ENCODE measurements at places on chromosomes 3 and 15. TPM values are rescaled to one million over a fixed set of nuclear protein-coding genes. Genes with fewer than 3 reads are reported as not detected.
A peak's percentile ranks its signal among the peaks of the same experiment; 100 is the strongest.

Gene SSUH2
- 5.3 TPM for total RNA-seq

DNA sequence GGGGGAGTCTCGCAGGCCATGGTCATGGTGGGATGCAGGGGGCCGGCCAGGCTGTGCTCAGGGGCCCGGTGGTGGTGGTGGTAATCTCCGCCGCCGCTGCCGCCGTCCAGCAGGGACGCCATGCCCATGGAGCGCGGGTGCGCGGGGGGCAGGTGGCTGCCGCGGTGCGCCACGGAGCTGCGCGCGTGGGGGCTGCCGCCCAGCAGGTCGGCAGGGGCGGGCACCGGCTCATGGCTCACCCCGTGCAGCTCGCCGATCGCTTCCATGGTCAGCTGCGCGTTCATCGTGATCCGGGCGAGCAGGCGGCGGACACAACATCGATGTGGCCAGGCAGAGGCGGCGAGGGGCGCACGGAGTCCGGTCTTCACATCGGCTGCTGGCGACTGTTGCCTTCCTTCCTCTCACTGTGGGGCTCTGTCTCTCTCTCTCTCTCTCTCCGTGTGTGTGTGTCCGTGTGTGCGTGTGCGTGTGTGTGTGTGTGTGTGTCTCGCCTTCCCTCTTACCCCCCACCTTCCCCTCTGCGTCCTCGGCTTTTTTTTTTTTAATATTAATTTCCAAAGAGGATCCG is 451 bp downstream of the ONECUT1 start:
- H3K4me1 ChIP-seq: peaks cover 28% of the 10 kb centered on the region
- peak; percentile 73 for DNase-seq
- no peak overlapping the region for H3K27ac ChIP-seq
- H3K4me3 ChIP-seq: peak overlapping the region; percentile 76

- H3K27ac ChIP-seq: no peak overlapping the region
- no peaks in the 10 kb centered on the region for H3K36me3 ChIP-seq
- H3K4me3 ChIP-seq: no peak overlapping the region
- no peaks in the 10 kb centered on the region for H3K27me3 ChIP-seq
- no peak for DNase-seq
- H3K4me1 ChIP-seq: no peaks in the 10 kb centered on the region
These were observed 627.7 kb upstream of the AGTR1 start for GRCh38 chr3:148070041-148070440.

Gene SLC35G2
- 0.77 TPM for total RNA-seq

GRCh38 chr3:129701161-129701560 is 94.7 kb upstream of the PLXND1 start:
- H3K27me3 ChIP-seq: no peaks in the 10 kb centered on the region
- H3K36me3 ChIP-seq: peaks cover 17% of the 10 kb centered on the region
- no peak for DNase-seq
- no peak overlapping the region for H3K27ac ChIP-seq
- H3K4me3 ChIP-seq: no peak overlapping the region

DNA sequence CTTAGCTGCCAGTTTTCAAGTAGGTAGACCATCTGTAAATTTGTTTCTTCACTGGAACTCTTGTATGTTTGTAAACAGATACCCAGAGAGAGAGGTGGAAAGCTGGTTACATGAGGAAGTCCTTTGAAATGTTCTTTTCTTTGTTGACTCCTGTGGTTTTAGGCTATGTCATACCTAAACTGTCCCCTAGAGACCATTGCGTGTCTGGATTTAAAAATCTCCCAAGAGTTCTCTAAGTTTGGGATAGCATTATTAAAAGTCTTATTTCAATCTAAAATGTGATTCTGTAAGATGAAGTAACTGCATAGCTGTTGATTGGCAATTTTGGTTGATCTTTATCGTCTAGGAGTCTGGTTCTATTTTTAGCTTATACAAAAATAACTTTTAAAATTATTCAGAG is 127.2 kb downstream of the GHSR start:
- no peaks in the 10 kb centered on the region for H3K27me3 ChIP-seq
- H3K36me3 ChIP-seq: peaks cover 84% of the 10 kb centered on the region
- no peak for DNase-seq
- H3K27ac ChIP-seq: no peak overlapping the region
- H3K4me3 ChIP-seq: no peak overlapping the region

DNA sequence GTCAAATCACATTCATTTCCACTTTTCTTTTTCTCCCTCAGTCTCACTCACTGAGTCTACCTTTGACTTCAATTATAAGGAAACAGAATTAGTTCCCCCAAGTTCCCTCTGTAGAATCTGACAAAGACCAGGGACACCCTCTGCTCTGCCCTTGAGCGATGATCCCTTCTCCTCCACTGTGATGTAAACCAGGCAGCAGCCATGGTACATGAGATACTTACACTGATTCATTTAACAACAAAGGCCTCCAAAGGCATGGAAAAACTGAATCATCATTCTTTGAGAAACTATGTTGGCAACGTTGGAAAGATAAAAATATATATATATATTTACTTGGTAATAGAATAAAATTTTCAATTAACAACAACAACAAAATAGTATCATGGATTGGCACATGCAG is 84.1 kb downstream of the P3H2 start:
- no peak for DNase-seq
- H3K4me1 ChIP-seq: peaks cover 14% of the 10 kb centered on the region
- H3K27me3 ChIP-seq: no peaks in the 10 kb centered on the region
- no peak overlapping the region for H3K27ac ChIP-seq
- H3K36me3 ChIP-seq: peaks cover 43% of the 10 kb centered on the region

Gene C3orf49
- not detected for total RNA-seq

Gene PARL
- total RNA-seq: 96.0 TPM

DNA sequence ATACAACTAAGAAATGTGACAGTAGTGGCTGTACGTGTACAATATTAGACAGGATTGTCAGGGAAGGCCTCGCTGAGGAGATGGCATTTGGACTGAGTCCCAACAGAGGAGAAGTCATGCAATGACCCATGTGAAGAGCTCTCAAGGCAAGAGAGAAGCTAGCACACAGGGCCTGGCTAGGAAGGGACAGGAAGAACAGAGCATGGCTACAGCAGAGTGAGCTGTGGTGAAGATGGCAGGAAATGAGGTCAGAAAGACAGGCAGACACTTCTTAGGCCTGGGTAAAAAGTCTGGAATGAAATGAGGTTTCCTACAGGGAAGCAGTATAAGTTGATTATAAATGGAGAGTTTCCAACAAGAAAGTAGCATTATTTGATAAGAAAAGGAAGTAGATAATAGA is 33.2 kb upstream of the LEKR1 start:
- H3K4me3 ChIP-seq: no peak overlapping the region
- no peaks in the 10 kb centered on the region for H3K27me3 ChIP-seq
- peaks cover 10% of the 10 kb centered on the region for H3K4me1 ChIP-seq
- no peak overlapping the region for H3K27ac ChIP-seq
- no peak for DNase-seq

DNA sequence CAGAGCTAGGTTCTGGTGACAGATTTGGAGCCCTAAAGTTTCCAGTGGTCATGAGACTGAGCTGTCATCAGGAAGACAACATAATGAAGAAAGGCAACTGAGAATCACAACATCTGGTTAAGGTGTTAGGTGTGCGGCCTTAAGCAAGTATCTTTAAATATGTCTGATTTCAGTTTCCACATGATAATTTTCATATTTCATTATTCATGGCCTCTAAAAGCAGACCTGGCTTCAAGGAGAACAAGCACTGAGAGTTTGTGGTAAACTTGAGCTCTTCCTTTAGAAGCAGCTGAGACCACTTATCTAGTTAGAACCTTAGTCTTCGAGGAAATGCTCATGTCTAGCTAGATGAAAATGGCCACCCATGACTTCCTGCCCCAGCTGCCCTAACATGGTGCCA is 25.7 kb upstream of the MYLK start:
- no peak overlapping the region for H3K4me3 ChIP-seq
- H3K4me1 ChIP-seq: no peaks in the 10 kb centered on the region
- no peaks in the 10 kb centered on the region for H3K27me3 ChIP-seq
- DNase-seq: no peak
- peaks cover 13% of the 10 kb centered on the region for H3K36me3 ChIP-seq
- H3K27ac ChIP-seq: no peak overlapping the region

DNA sequence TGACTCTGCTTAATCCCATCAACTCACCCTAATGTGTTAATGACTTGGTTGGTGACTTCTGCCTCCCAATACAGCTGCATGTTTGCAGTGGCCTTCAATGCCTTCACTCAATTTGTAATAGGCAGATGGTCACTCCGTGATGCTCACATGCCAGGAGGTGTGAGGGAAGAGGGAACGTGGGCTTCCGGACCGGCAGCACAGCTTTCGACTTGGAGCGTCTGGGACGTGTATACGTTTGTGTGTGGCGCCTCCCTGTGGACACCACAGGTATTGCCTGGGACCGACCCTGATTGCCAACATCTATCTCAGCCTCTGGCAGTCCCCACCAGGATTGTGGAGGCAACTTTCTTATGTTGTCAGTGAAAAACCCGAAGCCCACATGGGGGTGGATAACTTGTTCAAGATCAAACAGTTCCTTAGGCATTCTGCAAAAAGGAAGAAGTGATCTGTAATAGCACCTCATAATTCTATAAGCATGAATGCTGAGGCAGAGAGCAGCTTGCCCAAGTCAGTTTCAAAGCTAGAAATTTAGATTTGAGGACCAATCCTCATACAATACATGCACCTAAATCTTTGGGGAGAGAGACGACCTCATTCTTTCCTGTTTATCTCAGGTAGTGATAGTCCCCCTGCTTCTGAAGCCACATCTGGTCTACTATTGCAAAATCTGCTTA is 16.9 kb downstream of the MRPL46 start:
- no peaks in the 10 kb centered on the region for H3K36me3 ChIP-seq
- DNase-seq: peak; percentile 97
- H3K27me3 ChIP-seq: peaks cover 72% of the 10 kb centered on the region
- H3K27ac ChIP-seq: no peak overlapping the region
- H3K4me3 ChIP-seq: no peak overlapping the region

DNA sequence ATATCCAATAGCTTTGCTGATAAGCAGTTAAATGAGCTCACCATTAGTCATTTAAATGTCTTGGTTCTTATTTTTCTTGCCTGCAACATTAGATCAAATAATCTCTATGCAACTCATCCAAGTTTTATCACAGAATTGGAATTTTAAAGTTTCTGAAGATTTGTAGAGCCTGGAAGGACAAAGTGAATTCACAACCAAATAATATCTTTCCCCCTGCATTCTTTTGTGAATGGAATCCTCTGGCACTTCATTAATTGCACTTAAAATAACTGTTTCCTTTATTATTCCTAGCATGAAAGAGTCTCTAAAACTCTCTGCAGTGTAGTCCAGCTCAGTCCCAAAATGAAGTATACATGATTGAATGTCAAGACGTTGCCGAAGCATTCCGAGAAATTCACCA is 345.6 kb upstream of the TGFBR2 start:
- H3K27ac ChIP-seq: no peak overlapping the region
- no peak for DNase-seq
- no peaks in the 10 kb centered on the region for H3K36me3 ChIP-seq
- H3K4me1 ChIP-seq: peaks cover 9% of the 10 kb centered on the region

DNA sequence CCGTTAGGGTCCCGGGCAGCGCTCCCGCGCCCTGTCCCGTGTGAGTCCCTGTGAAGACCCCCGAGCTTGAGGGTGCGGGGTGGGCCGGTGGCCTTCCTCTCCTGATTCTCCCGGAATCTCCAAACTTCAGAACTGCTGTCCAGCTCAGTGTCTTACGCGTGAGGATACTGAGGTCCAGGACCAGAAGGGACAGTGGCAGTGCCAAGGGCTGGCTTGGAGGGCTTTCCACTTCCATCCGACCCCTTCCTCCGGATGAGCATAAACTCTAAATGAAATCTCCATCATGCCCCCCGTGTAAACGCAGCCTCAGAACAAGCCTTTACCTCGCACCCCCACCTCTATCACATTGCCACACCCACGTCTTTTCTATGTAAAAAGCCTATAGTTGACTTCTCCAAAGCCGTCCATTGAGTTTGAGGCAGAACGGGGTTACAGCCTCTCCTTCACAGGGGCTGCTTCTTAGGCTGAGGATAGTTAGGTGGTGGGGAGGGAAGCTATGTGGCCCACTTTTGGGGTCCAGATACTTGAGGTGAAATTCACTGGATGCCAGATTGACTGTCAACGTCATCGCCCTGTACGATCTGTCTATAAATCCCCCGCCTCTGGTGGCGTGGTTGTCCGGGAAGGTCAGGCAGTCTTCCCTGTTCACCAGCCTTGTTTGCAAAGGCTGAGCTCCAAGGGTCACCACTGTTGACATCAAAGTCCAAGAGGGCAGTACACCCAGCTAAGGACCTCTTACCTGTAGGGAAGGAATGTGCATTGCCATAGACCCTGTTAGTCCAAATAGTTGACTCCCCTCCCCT is 1.1 kb downstream of the EDEM1 start:
- peak overlapping the region; percentile 93 for H3K4me3 ChIP-seq
- H3K27ac ChIP-seq: no peak overlapping the region
- H3K27me3 ChIP-seq: no peaks in the 10 kb centered on the region
- no peaks in the 10 kb centered on the region for H3K4me1 ChIP-seq
- DNase-seq: peak; percentile 74
- no peaks in the 10 kb centered on the region for H3K36me3 ChIP-seq

DNA sequence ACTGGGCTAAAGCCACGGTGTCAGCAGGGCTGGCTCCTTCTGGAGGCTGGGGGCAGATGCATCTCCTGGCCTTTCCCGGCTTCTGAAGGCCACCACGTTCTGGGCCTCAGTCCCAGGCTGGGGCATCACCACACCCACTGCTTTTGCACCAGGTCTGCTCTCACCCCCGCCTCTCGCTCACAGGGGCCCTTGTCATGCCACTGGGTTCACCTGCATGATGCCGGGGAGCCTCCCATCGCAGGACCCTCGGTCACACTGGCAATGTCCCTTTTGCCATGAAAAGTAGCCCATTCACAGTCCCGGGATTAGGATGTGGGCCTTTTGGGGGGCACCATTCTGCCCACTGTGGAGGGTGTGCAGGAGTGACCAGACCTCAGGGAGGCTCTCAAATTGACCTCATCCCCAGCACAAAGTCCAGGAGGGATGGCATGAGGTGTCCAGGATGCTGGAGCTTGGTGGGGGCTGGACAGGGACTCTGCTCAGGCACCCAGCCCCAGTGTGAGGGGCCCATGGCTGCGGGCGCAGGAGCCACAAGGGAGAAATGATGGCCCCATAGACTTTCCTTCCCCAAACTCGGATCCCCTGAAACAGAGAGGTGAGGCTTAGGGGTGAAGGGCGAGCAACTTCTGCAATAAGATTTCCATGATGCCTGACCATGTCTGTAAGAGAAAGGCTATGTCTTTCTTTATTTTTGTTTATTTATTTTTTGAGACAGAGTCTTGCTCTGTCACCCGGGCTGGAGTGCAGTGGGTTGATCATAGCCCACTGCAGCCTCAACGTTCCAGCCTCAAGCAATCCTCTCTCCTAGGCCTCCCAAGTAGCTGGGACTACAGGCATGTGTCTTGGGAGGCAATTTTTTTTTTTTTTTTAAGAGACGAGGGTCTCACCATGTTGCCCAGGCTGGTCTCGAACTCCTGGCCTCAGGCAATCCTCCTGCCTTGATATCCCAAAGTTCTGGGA is 189.1 kb downstream of the GOLGA6L6 start:
- H3K27ac ChIP-seq: no peak overlapping the region
- H3K4me1 ChIP-seq: no peaks in the 10 kb centered on the region
- DNase-seq: no peak
- no peaks in the 10 kb centered on the region for H3K36me3 ChIP-seq
- no peak overlapping the region for H3K4me3 ChIP-seq

Gene BTLA
- not detected for total RNA-seq
